ENCODE measurements at places on chromosomes 3 and 15. TPM values are rescaled to one million over a fixed set of nuclear protein-coding genes. Genes with fewer than 3 reads are reported as not detected.

DNA sequence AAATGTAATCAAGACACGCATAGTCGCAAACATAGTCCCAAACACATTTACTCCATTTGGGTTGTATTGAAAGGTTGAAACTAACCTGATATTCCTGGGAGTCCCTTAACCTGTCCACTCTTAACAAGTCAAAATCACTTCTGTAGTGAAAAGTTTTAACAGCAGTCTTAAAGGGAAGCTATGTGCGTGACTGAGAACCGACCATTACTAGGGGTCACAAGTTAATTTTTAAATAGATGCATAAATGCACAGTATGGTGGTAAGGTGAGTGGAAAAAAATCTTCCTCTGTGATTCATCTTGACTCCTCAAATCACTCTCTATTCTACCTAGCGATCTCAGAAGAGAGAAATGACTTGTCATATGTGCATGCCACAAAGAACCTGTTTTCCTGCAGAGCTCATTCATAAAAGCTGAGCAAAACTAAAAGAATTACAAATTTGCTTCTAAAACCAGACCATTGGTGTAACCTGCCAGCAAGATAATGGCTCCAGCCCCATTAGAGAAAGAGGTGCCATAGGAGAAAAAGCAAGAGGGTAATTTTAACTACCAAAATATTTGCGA lies 4.8 kb downstream of the GPR15 start:
- DNase-seq = no peak

Gene PRR20G
- total RNA-seq = not detected

Gene CYP1A2
- not detected for total RNA-seq

DNA sequence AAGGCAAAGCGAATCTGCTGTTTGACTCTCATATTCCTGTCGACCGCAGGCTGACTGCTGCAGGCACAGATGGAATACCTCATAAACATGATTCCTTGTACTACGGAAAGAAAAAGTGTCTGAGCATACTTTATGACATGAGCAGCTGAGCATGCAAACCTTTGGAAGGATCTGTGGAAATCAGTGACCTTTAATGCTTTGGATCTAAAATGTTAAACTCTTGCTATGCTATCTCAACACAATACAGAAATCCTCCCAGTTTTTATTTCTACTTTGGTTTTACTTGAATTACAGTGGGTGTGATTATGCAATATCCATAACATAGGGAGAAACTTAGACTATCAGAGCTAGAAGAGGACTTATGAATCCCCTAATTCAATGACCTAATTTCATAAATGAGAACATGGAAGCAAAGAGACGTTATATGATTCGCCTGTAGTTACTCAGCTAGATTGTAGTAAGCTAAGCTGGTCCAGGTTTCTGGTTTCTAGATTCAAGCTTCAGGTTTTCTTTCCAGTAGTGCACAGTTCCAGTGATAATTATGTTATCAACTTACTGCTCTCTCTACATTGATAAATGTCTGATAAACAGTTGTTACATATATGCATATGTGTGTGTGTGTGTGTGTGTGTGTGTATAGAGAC lies 127.6 kb upstream of the GBE1 start:
- DNase-seq = no peak

DNA sequence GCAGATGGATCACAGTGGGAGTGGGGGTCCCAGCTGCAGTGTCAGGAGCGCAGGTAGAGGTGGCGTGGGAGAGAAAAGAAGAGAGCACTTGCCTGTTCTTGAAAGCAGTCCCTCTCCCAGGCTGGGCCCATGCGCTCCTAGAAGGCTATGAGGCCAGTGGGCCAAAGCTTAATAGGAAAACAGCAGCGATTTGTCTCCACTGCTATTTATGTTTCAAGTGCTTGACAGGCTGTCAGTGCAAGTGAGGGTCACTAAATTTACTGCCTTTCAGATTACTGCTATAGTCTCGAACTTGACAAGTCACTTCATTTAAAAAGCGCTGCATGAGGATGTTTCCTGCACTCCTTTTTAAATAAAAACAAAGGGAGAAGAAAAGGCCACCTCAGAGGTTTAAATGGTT lies 239.5 kb downstream of the GAP43 start:
- no peak for DNase-seq

Gene CCNB2
- total RNA-seq = 97.0 TPM

Gene SEC11A
- 122 TPM for total RNA-seq

GRCh38 chr3:157026091-157026490 lies 133.9 kb downstream of the CCNL1 start:
- no peak for DNase-seq

Gene P3H2
- not detected for total RNA-seq

Gene FBN1
- total RNA-seq = 1.3 TPM

Gene TGM5
- 1.1 TPM for total RNA-seq

Gene WDR48
- total RNA-seq = 34.5 TPM

DNA sequence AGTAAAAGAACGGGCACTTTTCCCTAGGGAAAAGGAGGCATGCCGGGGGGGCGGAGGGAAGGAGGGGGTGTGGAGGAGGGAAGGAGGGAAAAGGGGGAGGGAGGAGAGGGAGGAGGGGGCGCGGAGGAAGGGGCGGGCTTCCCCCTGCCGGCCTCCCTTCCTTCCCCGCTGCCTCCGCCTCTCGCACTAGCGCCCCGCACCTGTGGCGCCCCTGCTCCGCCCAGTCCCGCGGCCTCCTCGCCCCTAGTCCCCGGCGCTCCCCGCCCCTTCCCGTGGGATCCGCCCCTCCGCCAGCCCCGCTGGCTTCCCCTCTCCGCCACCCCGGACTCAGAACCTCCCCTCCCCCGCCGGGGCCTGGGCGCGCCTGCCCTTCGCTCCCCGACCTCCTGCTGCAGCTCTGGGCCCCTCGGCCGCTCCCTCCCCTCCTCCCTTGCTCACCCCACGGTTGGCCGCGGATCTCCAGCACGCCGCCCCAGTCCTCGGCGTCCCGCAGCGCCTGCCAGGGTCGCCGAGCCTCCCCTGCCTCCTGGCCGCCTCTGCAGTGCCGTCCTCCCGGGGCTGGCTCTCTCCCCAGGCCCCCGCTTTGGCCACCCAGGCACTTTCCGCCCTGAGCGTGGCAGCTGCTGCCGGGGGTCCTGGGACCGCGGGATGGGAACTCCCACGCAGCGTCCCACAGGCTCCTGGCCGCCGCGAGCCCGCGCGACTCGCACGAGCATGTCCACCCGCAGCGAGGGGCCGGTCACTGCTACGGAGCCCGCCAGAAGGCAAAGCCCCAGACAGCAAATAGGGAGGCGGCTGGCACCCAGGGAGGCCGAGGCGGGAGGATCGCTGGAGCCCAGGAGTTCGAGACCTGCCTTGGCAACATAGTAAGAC lies 147.4 kb downstream of the TJP1 start:
- DNase-seq = no peak
